ENCODE measurements at places on chromosomes 2 and 18. TPM values are rescaled to one million over a fixed set of nuclear protein-coding genes. Genes with fewer than 3 reads are reported as not detected.

- H3K36me3 ChIP-seq: no peaks in the 10 kb centered on the region
- H3K27me3 ChIP-seq: no peaks in the 10 kb centered on the region
- no peaks in the 10 kb centered on the region for H3K4me1 ChIP-seq
Measured at GRCh38 chr2:214995409-214995808, 143.0 kb downstream of the ABCA12 start.

- DNase-seq: no peak
- H3K27me3 ChIP-seq: peaks cover 5% of the 10 kb centered on the region
- no peak overlapping the region for H3K27ac ChIP-seq
- H3K4me3 ChIP-seq: no peak overlapping the region
- H3K36me3 ChIP-seq: no peaks in the 10 kb centered on the region
Measured at GRCh38 chr2:95073856-95074662, 47.5 kb downstream of the MRPS5 start.

DNA sequence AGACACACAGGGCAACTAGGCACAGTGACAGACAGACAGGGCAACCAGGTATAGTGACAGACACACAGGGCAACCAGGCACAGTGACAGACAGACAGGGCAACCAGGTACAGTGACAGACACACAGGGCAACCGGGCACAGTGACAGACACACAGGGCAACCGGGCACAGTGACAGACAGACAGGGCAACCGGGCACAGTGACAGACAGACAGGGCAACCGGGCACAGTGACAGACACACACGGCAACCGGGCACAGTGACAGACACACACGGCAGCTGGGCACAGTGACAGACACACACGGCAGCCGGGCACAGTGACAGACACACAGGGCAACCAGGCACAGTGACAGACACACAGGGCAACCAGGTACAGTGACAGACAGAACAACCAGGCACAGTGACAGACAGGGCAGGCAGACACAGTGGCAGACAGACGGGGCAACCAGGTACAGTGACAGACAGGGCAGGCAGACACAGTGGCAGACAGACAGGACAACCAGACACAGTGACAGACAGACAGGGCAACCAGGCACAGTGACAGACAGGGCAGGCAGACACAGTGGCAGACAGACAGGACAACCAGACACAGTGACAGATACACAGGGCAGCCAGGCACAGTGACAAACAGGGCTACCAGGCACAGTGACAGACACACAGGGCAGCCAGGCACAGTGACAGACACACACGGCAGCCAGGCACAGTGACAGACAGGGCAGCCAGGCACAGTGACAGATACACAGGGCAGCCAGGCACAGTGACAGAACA lies 64.7 kb upstream of the RAB6C start:
- H3K27ac ChIP-seq: no peak overlapping the region
- peaks cover 3% of the 10 kb centered on the region for H3K27me3 ChIP-seq
- H3K36me3 ChIP-seq: no peaks in the 10 kb centered on the region
- no peaks in the 10 kb centered on the region for H3K4me1 ChIP-seq
- no peak for DNase-seq

GRCh38 chr18:26574958-26575864 lies 26.9 kb upstream of the KCTD1 start:
- no peak overlapping the region for H3K27ac ChIP-seq
- DNase-seq: peak; percentile 32
- no peaks in the 10 kb centered on the region for H3K27me3 ChIP-seq
- peaks cover 12% of the 10 kb centered on the region for H3K4me1 ChIP-seq

GRCh38 chr18:71398531-71398930 lies 1109.7 kb downstream of the SOCS6 start:
- no peak for DNase-seq
- H3K4me3 ChIP-seq: no peak overlapping the region
- no peak overlapping the region for H3K27ac ChIP-seq
- H3K27me3 ChIP-seq: no peaks in the 10 kb centered on the region
- no peaks in the 10 kb centered on the region for H3K4me1 ChIP-seq
- H3K36me3 ChIP-seq: no peaks in the 10 kb centered on the region

The YES1 gene
- polyA plus RNA-seq: 13.4 TPM

The NRP2 gene
- 2.5 TPM for polyA plus RNA-seq

The ANAPC1 gene
- polyA plus RNA-seq: 3.9 TPM

Data from heart right ventricle (tissue), 16 donors.